ENCODE measurements at places on chromosomes 16 and 17.

GRCh38 chr17:3529817-3530741 lies 27.5 kb downstream of the TRPV3 start:
- no peak for DNase-seq

GRCh38 chr16:66668777-66669444 lies 27.6 kb downstream of the CMTM4 start:
- no peak for DNase-seq

- no peak for DNase-seq
Measured at GRCh38 chr17:70254735-70255460, 85.6 kb downstream of the KCNJ2 start.

- no peak for DNase-seq
Measured at GRCh38 chr16:29862383-29862883, 593 bp downstream of the CDIPT start.

GRCh38 chr17:70862295-70862694 lies 693.0 kb downstream of the KCNJ2 start:
- no peak for DNase-seq

All from renal cortex interstitium (tissue), 15 donors.